ENCODE measurements at places on chromosomes 11 and 22.

- no peak for DNase-seq
Observed at GRCh38 chr22:43980996-43981395, 25.8 kb downstream of the SAMM50 start.

DNA sequence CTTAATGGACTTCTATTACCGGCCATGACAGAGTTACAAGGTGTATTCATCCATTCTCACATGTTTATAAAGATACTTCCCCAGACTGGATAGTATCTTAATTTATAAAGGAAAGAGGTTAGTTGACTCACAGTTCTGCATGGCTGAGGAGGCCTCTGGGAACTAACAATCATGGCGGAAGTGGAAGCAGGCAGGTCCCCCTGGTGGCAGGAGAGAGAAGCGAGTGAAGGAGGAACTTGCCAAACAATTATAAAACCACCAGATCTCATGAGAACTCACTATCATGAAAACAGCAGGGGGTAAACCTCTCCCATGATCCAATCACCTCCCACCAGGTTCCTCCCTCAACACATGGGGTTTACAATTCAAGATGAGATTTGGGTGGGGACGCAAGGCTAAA, 170.0 kb upstream of the PDGFD start:
- DNase-seq: no peak

DNA sequence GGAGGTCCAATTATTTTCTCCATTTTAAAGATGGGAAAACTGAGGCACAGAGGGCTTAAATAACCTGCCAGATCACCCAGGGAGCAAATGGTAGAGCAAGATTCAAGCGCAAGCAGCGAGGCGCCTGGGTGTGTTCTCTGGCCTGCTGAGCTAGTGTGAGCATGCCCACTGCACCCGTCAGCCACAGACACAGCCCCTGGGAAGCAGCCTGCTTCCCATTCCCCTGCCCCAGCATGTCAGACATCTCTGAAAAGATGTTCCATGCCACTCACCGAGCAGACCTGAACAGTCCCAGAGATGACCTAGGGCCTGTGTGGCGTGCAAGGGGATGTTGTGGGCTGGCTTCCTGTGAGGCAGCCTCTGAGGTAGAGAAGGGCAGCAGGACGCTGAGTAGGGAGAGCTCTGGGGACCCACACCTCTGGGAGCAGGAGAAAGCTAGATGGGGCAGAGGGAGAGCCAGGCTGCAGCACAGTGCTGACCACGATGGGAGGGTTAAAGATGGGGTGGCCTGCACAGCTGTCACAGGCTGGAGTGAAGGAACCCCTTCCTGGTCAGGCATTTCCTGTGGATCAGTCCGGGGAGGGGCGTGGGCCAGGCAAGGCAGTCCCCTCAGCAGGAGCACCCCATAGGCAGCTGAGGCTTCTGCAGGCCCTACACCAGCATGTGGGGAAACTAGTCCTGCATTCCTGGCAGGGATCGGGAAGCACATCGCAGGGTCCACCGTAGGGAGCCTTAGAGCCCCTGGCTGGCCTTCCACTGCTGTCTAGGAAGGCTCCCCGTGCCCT, 101.4 kb downstream of the GALNT18 start:
- DNase-seq: no peak

DNA sequence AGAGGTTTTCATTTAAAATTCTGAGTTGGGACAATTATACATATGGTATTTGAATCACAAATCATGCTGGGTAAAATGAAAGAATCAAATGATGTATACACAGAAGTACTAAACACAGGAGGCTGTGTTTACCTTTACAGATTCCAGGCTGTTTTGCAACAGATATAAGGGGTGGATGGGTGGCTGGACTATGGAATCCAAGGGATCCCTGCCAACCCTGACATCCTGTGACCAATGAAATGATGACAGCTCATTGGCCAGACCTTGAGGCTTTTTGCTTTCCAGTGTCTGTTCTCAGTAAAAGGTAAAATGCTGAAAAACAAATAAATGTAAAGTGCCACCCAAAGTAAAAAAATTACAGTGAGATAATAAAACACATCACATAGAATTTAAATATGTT, 3.3 kb upstream of the DDI1 start:
- DNase-seq: no peak

DNA sequence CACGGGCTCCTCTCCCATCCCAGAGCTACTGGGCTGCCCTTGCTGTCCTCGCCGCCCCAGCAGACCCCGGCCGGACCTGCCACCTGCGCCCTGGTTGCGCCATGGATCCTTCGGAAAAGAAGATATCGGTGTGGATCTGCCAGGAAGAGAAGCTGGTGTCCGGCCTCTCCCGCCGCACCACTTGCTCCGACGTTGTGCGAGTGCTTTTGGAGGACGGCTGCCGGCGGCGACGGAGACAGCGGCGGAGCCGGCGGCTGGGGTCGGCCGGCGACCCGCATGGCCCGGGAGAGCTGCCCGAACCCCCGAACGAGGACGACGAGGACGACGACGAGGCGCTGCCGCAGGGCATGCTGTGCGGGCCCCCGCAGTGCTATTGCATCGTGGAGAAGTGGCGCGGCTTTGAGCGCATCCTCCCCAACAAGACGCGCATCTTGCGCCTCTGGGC, 382 bp downstream of the RASSF10 start:
- DNase-seq: no peak

Data from NCI-H510A treated with DMSO at 0.1 percent for 48 hours (cell line).